GM13977 (cell line): ENCODE measurements at places on chromosomes 4 and X.

GRCh38 chr4:32658019-32658418, 1937.8 kb downstream of the PCDH7 start:
- DNase-seq: no peak

- no peak for DNase-seq
Measured at GRCh38 chr4:2337131-2337723, 75.3 kb upstream of the MXD4 start.

- no peak for DNase-seq
Measured at GRCh38 chr4:946517-947471, 14.5 kb downstream of the TMEM175 start.

GRCh38 chr4:14701896-14702295, 300.4 kb upstream of the CPEB2 start:
- DNase-seq: no peak

DNA sequence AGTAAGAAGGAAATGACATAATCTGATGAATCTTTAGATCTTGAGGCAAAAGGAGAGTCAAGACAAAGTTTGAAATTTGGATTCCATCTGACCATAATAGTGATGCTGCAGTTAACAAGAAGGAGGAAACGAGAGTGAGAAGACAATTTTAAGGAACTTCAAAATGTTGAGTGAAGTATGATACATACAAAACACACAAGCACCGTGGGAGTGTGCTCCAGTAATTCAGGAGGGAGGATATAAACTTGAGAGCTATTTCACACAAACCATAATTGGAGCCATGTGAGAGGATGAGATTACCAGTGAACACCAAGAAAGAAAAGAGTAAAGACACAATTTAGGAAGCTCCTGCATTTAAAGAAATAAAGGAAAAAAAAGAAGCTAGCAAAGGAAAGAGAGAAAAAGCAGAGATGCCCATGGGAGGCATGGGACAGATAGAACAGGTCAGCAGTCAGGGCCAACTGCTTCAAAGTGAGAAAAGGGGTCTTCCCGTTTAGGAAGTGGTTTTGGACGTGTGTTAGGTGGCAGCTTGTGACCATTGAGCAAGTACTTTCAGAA, 150.7 kb upstream of the SLC7A11 start:
- DNase-seq: no peak

DNA sequence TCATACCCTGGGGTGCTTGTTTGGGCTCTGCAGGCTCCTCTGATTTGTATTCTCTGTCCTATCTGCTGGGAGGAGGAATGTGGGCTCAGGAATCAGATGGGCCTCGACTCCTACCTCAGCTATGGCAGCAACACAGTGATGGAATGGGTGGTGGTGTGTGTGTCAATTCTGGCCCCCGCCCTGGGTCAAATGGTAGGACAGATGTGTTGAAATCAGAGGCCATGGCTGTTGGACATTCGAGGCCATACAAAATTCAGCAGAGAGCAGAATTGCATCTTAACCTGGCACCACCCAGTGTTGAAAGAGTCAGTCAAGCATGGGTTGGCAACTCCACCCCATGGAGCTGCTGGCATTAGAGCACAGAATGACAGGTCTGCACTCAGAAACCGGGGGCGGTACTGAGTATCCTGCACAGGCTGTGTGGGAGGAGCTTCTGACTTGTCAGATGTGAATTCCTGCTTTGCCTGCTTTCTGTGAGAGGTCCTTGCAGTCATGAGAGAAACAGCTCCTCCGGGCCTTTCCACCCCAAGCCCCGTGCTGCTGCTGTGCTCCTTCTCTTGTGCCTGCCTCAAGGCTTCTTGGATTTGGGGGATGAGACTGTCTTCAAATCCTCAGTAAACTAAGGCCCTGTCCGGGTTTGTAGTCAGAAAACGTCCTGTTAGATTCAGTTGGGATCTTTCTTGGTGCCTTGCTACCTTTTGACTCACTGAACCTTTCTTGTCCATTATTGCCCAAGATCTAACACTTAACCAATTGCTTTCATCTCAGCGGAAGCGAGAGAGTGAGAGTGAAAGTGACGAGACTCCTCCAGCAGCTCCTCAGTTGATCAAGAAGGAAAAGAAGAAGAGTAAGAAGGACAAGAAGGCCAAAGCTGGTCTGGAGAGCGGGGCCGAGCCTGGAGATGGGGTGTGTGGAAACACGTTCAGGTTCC, 13.0 kb downstream of the DKC1 start:
- DNase-seq: no peak

GRCh38 chr4:122531038-122531437, 74.5 kb upstream of the IL2 start:
- no peak for DNase-seq

- peak; percentile 14 for DNase-seq
Measured at GRCh38 chr4:52376132-52376704, 282.9 kb downstream of the USP46 start.

- DNase-seq: no peak
Measured at GRCh38 chr4:128635141-128635954, 174.2 kb upstream of the JADE1 start.

DNA sequence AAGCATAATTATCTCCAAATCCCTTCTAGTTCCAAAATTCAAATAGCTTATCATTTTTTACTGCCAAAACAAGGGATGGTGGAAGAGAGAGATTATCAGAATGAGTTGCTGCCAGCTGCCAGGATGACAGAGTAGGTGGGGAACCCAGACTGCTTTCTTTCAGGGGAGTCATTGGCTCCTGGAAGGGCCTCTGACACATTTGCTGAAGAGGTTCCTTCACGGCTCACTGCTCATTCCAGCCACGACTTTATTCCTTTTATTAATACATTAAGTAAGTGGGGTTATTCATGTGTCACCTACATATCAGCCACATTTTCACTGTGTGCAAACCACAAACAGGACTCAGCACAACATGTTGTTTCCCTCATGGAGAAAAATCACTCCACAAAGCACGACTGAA, 12.7 kb upstream of the SMIM43 start:
- DNase-seq: no peak

DNA sequence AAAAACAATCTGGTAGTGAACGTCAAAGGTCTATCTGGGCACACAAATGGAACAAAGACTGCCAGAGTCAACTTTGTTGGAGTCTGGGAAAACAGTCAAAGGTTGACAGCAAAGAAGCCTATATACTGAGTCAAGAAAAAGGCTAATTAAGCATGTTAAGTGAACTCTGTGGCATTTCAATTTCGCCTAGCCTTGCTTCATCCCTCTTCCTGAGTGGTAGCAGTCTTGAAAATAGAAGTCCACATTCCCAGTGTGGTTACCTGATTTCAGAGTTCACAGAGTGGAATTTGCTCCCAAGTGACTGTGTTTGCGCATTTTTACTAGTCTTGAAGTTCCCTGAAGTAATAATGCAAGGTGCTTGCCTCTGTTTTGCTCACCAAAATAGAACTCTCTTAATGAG, 760.0 kb downstream of the FSTL5 start:
- DNase-seq: no peak

DNA sequence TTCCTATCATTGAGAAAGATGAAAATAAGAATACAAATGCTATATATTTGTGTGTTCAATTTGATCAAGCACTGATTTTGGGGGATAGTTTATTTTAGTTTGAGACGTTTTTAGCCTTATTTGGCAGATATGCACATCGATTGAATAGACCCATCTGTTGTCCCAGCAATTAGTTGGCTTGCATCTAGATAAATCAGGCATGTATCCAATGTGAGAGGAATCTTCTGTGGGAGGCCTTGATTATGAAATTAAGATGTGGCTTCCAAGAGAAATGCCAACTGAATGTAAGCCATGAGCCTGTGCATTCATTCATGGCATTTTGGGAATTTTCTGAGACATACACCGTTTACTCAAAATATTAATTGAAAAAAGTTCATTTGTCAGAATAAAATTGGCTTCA, 623.1 kb downstream of the TECRL start:
- no peak for DNase-seq

- DNase-seq: no peak
Measured at GRCh38 chr4:25481648-25482047, 104.6 kb downstream of the ANAPC4 start.

DNA sequence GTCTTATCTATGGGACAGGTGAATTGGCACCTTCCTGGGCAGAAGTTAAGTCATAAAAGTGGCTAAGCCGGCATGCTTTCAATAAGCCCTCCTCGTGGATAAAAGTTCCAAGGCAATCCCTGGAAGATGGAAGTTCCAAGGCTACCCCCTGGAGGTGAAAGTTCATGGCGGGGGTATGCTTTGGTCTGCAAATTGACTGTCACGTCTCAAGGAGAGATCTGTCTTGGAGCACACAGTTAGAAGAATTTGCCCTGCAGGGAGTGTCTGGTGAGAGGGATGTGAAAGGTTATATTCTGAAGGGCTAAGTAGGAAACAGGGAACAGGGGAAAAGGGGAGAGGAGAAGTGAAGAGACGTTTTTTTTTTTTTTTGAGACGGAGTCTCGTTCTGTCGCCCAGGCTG, 26.2 kb upstream of the GPR173 start:
- DNase-seq: no peak

GRCh38 chr4:169622566-169622965, 2.2 kb downstream of the CLCN3 start:
- DNase-seq: no peak

GRCh38 chrX:95893636-95894035, 791.0 kb upstream of the DIAPH2 start:
- DNase-seq: no peak

DNA sequence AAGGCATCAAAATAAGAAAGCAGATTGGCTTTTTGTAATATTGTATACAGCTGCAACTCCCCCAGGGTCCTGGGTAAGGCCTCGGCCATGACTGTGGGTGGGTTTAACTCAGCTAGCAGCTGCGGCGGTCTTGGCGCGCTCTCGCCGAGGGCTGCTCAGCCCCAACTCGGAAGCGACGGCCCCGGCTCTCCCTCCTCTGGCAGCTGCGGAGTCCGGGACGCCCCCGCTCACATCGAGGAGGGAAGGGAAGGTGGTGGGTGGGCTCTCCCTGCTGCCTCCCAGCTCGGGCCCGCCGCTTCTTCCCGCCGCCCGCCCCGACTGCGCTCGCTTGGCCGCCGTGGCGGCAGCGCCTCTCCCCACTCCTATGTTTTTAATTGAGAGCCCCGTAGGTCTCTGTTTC, 51.2 kb downstream of the GPR50 start:
- DNase-seq: no peak

DNA sequence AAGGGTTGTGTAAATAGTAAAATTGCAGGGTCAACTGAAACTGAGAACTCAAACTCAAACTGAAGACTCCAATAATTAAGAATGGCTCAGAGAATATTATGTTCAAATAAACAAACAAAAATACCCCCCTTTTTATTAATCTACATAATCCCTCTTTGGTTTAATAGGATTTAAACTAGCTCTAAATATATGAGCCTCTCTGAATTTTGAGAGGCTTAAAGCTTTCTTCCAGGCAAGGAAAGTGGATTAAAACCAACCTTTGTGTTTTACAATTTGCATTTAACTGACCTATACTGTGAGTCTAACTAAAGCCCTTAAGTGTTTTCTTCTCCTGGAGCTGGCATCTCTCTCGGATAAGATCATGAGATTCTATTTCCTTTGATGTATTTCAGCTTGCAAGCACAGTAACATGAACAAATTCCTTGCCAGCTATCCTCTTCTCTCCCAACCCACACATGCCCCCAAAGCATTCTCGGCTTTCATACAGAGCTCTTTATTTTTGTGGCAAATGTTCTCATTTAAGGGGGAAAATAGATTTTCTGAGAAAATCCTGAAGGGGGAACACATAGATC, 1310.8 kb upstream of the AGA start:
- no peak for DNase-seq

DNA sequence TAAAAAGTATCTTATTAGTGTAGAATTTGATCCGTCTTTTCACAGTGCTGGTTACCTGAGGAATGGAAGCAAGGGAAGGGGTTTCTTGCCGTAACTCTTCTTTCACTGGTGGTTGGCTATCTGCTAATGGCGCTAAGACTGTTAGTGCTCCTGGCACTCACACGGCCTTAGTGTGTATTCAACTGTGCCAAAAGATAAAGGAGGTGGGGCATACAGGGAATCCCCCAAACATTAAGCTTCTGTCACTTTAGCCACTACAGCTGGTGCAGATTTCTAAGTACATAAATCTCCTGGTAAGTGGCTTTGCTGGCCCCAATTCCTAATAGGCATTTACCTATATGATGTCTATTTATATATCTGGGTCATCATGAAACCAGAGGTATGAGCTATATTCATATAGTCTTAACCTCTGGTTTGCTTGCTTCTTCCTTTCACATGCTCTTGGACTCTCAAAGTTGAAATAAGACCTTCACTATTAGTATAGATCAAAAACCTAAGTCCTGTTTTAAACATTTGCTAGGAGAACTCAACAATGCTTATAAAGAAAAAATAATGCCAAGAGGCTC, 95.1 kb downstream of the TSPAN7 start:
- no peak for DNase-seq
